ENCODE measurements at places on chromosomes 5 and 9. TPM values are rescaled to one million over a fixed set of nuclear protein-coding genes. Genes with fewer than 3 reads are reported as not detected.

Gene DBH
- not detected for total RNA-seq

Gene RETREG1
- total RNA-seq: 24.1 TPM

Gene KCNV2
- total RNA-seq: not detected

Gene DPH7
- 115 TPM for total RNA-seq

Gene SPINK1
- not detected for total RNA-seq

Gene UNC5A
- total RNA-seq: 1.0 TPM

Gene F2RL2
- total RNA-seq: 0.46 TPM

Gene PCDH1
- total RNA-seq: 133 TPM

Gene FAM221B
- 0.10 TPM for total RNA-seq

Gene SLC4A9
- 0.23 TPM for total RNA-seq

Gene CHD1
- total RNA-seq: 33.1 TPM

Gene LHX6
- 1.4 TPM for total RNA-seq

Gene IFNK
- not detected for total RNA-seq

Gene CARD9
- 3.5 TPM for total RNA-seq

Gene ZNF608
- 48.2 TPM for total RNA-seq

Measured in upper lobe of left lung (tissue), 6 donors.